ENCODE measurements at places on chromosomes 11 and 22.

DNA sequence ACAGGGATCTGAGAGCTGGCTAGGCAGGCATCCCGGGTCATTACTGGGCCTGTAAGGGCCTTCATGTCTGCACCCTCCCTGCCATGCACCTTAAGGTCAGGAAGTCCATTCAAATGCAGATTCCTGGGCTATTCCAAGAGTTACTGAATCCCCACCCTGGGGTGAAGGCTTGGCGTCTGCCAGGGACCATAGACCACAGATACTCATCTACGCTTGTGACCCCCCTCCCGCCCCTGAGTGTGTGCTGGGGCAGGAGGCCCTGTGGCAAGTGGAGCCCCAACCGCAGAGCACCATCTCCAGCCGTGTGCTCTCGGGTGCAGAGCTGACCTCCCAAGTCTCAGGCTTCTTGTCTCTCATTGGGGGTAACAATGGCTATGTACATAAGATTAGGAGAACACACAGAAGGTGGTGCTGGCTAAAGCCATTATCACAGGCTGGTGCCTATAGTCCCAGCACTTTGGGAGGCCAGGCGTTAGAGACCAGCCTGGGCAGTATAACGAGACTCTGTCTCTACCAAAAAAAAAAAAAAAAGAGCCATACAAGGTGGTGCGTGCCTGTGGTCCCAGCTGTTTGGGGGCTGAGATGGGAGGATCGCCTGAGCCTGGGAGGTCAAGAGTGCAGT is 19.1 kb upstream of the KCNQ1OT1 start:
- DNase-seq, result no peak

- DNase-seq, result no peak
Observed at GRCh38 chr11:86066657-86067008, 2.3 kb downstream of the PICALM start.

DNA sequence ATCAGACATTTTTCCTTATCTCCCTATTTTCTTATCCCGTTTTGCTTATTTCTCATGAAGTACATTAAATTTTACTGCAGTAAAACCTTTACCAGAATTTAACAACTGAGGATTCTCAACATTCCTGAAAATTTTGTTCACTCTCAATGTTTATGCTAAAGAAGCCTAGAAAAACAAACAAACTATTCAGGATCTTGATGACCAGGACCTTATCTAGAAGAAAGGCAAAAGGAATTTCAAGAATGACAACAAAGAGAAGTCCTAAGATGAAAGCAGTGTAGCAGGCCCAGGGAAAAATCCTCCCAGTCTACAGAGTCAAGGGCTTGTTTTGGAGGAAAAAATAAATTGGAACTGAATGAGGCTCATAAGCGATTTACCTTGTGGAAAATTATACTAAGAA is 283.3 kb upstream of the ARHGAP42 start:
- DNase-seq, result peak; percentile 84

DNA sequence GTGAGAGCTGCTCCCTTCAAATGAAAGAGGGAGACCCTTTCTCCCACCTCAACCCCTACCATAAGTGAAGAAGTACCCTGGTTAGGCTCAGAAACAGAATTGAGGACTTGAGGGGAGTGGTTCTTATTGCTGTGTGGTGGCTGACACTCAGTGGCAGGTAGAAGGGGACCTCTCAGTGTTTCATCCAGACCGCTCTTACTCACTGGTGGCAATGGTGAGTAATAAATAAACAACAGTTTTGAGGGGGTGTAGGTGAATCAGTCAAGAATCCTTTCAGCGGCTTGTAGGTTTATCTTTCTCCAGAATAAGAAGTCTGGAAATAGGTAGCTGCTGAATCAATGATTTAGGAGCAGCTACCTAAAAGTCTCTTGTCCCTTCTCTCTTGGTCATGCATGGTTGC is 403.4 kb upstream of the B3GAT1 start:
- DNase-seq, result no peak

- DNase-seq, result no peak
Observed at GRCh38 chr11:76778874-76779273, 4.3 kb upstream of the TSKU start.

DNA sequence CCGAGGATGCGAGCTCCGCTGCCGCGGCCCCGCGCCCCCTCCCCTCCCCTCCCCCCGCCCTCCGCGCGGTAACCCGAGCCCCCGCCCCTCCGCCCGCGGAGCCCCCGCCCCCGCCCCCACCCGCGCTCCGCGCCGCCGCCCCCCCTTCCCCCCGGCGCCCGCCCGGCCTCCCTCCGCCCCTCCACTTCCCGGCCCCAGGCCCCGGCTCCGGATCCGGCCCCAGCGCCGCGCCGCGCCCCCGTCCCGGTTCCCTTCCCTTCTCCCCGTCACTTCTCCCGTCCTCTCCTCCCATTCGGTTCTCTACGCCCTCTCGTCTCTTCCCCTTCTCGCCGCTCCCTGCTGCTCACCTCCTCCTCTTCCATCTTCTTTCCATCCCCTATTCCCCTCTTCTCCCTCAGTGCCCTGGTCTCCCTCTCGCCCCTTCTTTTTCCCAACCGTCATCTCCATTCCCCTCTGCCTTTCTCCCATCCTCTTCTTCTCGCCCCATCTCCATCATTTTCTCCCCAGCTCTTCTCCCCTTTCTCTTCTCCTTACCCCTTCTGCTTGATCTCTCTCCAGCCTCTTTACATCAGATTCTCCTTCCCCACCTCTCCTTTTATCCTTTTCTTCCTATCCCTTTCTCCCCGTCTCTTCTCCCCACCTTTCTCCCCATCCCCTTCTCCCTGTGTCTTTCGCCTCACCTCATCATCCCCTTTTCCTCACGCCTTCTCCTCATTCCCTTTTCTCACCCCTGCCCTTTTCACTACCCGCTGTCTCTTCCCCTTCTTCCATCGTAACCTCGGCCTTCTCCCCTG is at the start of gene DCHS1:
Gene DCHS1, minus strand, starts transcription at position 20 of the 794 bp plus-strand sequence. CDS start 14,196 bp downstream, outside the sequence.
- no peak for DNase-seq

GRCh38 chr11:61034704-61035525 is 63.4 kb downstream of the CD6 start:
- no peak for DNase-seq

GRCh38 chr11:119306373-119306890 is 10.5 kb downstream of the MCAM start:
- DNase-seq, result peak; percentile 68

GRCh38 chr11:105821781-105822180 is 200.3 kb downstream of the MSANTD4 start:
- DNase-seq, result no peak
